ENCODE measurements at places on chromosomes 4 and X. TPM values are rescaled to one million over a fixed set of nuclear protein-coding genes. Genes with fewer than 3 reads are reported as not detected.

NXF2B gene
- total RNA-seq, result 1.5 TPM

ZNF81 gene
- 8.8 TPM for total RNA-seq

SLC25A31 gene
- not detected for total RNA-seq

LNX1 gene
- 25.7 TPM for total RNA-seq

DRP2 gene
- 1.6 TPM for total RNA-seq

NLGN4X gene
- total RNA-seq, result 51.3 TPM

PPP4R3C gene
- total RNA-seq, result not detected

UGT2B15 gene
- not detected for total RNA-seq

HDX gene
- total RNA-seq, result 9.4 TPM

RTL9 gene
- not detected for total RNA-seq

GAGE12G gene
- total RNA-seq, result not detected

CENPVL2 gene
- total RNA-seq, result not detected

GYPB gene
- not detected for total RNA-seq

FGF5 gene
- total RNA-seq, result not detected

STS gene
- total RNA-seq, result 7.2 TPM

IL13RA2 gene
- total RNA-seq, result not detected

SYP gene
- 1.8 TPM for total RNA-seq

RBM46 gene
- total RNA-seq, result not detected

CT45A5 gene
- not detected for total RNA-seq

TLL1 gene
- total RNA-seq, result 48.0 TPM

ATOH1 gene
- not detected for total RNA-seq

HMGB3 gene
- 104 TPM for total RNA-seq

RPS3A gene
- total RNA-seq, result 2,209 TPM

TIGD4 gene
- total RNA-seq, result 1.3 TPM

SSX2 gene
- total RNA-seq, result not detected

IRS4 gene
- total RNA-seq, result 1.8 TPM

MCF2 gene
- total RNA-seq, result 0.67 TPM
